ENCODE measurements at places on chromosomes 11 and 22. TPM values are rescaled to one million over a fixed set of nuclear protein-coding genes. Genes with fewer than 3 reads are reported as not detected.

DNA sequence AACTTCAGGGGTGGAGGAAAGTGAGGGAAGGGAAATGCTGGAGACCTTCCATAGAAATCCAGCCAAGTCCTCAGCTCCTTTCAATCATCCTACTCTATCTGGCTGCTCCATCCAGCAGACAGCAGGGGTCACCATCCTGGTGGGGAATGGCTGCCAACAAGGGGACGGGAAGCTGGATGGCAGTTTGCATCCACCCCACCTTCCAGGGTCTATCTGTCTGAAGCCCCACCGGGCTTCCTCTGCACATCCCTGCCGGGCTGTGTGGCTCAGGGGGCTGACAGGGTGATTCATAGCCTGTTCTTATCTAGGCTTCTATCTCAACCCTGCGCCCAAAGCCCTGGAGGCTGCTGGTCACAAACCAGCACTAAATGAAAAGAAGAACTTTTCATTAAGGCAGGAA, 1.1 kb downstream of the SYTL2 start:
- no peak for DNase-seq

GRCh38 chr11:35302398-35302797, 117.0 kb downstream of the SLC1A2 start:
- DNase-seq = no peak

KLHL22 gene
- 10.1 TPM for total RNA-seq

SCGB1C1 gene
- total RNA-seq = not detected

GRCh38 chr22:19133561-19133960, 2.5 kb downstream of the TSSK2 start:
- no peak for DNase-seq

DNA sequence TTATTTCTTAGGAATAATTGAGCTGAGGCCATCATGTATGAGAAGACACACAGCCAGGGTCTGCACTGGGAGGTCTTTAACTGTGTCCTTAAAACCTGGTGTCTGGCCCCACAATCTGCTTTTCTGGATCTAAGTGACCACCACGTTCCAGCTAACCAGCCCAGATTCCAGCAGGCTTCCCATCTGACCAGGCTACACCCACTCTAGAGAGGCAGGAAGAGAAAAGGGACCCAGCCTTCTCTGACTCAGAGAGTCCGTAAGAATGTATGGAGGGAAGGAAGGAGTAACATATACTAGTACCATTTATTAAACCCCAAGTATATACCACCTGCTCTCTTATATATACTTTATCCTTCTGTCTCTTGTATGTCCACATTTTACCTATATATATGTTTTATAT, 80.1 kb downstream of the LDLRAD3 start:
- DNase-seq = no peak

DNA sequence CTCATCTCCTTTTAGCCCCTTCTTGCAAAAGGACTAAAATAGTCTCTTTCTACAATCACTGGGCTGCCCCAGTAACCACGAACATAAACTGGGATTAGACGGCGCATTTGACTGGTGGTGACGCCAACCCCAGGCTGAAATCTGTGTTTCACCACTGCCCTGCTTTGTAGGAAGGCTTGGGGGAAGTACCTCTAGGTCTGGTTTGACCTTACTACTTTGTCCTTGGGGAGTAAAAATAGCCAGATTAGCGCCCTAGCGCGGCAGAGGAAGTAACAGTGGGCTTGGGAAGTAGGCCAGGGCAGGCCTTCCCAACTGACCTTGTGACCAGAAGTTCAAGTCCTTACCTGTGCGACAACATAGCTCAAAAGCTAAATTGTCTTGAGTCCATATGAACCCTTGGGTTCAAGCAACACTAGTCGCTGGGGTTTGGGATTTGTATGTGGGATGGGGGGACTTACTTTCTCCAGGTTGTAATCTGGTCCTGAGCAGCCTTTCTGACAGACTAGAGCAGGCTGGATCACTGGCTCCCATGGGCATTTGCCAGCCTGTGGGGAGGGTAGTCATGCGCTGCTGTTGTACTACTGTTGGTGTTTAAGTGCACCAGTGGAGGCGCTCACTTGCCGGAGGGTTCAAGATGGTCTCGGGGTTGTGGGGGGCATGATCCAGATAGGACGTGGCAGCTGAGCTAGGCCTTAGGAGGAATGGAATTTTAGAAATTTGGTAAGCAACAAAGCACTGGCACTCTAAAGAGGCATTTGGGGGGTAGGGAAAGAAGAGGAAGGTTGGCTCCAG, 953 bp upstream of the PACS1 start:
- DNase-seq = peak; percentile 76

- DNase-seq = peak; percentile 31
Measured at GRCh38 chr11:12397931-12398334, 20.6 kb downstream of the PARVA start.

KRTAP5-11 gene
- total RNA-seq = not detected

OR4D11 gene
- not detected for total RNA-seq

SULT4A1 gene
- not detected for total RNA-seq

TPH1 gene
- 0.52 TPM for total RNA-seq

- DNase-seq = peak; percentile 15
Measured at GRCh38 chr11:28729339-28729738, 621.2 kb downstream of the METTL15 start.

DNA sequence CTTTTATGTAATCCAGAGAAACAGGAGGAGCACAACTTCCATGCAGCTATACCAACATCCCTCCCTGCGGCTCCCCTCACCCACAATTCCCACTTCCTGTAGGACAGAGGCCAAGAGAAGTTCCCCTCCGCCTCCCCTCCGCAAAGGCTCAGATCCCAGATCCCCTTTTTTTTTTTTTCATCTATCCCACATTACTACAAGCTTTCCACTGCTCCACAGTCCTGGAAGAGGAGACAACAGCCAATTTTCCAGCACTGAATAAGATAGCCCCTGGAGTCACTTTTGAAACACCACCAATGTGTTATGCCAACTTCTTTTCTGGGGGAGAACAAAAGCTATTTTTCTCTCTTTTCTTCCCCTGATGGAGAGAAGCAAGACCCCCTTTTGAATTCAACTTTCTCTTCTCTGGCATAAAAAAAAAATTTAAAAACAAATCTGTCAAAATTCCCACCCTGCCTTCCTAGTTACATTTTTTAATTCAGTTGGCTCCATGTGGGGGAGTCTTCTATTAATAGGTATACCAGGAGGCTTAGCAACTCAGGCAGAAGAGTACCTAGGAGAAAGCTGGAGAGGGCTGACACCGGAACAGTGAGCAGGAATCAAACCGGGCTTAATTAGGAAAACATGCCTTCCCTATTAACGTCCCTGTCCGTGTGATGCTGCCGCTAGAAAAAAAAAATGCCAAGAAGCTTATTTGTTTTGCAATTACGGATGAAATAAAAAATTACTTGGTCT, 543.4 kb downstream of the BUD13 start:
- DNase-seq = no peak

DNA sequence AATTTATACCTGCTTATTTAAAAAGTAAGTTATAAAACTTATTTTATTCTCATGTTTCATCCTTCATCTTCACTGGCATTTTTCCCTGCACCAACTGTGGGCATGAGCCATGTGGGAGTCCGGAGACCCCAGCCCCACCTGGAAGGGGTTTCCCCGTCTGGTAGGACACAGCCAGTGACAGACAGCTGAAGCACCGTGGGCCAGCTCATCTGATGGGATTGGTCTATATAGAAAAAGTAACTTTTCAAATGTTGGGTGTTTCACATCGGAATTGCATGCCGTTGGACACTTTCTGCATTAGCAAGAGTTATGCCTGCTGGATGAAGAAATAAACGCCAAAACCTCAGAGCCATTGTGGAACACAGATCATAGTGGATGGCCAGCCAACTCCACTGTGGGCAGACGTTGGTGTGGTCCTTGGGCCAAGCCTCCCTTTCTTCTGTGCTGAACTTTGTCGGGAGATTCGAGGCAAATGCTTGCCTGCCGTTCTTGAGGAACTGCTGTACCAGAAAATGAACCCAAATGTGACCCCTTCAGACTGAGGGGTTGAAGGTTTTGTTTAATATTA, 1329.3 kb downstream of the TBC1D22A start:
- DNase-seq = no peak

DNA sequence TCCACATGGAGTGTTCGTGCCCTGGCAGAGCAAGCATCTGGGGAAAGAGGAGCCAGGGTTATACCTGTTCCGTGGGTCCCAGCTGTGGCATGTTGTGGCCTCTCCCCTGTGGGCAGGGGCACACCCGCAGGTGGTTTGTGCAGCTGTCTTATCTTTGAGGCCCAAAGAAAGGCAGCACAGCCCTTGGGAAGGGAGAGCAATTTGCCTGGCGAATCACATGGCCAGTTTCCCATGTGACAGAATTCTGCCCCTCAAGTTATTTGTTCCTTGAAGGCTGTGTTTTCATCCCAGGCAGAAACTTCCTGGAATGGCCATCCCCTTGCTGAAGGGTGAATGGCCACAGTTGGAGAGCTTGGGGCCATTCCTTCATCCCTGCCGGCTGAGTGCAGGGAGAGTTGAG, 16.4 kb upstream of the COX8A start:
- no peak for DNase-seq

MS4A4E gene
- not detected for total RNA-seq

DNA sequence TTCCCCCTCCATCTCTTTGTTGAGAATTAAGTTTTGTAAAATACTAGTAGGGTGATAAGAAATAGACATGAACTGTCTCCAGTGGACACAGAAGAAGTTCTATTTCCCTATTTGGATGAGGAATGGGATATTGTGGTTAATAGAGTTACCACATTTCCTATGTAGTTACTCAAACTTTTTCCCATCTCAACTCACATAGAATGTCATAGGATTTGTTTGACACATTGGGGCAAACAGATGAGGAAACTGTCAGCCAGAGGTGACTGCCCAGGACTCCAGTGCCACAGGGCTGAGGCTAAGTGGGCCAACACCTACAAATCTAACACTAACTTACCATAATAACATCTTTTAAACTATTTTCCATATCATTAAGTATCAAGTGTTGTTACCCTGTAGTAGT, 58.3 kb downstream of the CCDC83 start:
- no peak for DNase-seq

DNA sequence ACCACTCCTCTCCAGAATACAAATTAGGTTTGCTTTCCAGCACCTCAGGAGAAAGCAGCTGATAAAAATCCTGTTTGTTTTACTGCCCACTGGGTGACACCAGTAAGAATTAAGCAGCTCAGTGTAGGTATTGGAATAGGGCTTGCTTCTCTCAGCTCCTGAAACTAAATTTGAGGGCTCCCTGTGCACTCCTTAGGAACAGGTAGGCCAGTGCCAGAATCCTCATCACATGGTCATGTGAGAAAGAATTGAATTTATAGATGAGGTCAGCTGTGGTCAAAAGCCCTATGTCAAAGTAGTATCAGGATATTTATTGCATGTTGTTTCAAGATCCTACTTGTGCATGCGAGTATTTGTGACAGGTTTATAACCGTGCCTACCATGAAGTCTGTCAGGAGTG, 1.0 kb downstream of the PRSS23 start:
- DNase-seq = no peak

- DNase-seq = no peak
Measured at GRCh38 chr22:44068422-44069191, 44.5 kb downstream of the PARVB start.

GRCh38 chr11:27100534-27100933, 59.9 kb downstream of the BBOX1 start:
- no peak for DNase-seq

DNA sequence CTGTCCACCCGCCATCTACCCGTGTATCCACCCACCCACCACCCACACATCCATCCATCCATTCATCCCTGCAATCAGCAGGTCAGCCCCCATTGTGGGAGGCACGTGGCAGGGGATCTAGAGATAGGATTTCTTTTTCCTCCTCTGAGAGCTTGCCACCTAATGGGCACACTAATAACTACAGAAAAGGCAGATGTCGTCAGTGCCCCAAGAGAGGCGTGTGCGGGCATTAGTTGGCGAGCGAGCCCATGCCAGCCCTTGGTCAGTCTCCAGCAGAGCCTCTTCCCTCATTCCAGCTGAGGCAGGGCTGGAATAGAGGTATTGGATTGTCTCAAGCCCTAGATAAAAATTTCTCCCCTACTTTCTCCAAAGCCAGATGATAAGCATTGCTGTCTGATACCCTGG, 9.7 kb downstream of the USP2 start:
- no peak for DNase-seq

OR2AT4 gene
- under 0.01 TPM for total RNA-seq

SCN2B gene
- total RNA-seq = under 0.01 TPM

KCNK7 gene
- 0.66 TPM for total RNA-seq

DNA sequence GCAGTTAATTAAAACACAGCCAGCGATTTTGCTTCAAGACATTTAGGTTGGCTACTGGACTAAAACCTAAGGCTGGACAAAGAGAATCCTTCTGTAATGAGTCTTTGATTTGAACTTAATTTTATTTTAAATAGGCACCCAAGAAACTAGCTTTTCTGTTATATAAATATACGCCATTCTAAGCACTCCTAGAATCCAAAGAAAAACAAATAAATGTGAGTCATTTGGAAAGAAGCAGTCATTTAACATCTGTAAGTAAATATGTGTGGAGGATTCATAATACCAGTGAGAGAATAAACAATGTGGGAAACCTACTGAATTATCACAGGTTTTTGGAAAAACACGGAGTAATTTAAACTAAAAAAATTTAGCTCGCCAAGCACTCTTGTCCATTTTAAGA, 1.2 kb upstream of the TECTA start:
- DNase-seq = no peak

DNA sequence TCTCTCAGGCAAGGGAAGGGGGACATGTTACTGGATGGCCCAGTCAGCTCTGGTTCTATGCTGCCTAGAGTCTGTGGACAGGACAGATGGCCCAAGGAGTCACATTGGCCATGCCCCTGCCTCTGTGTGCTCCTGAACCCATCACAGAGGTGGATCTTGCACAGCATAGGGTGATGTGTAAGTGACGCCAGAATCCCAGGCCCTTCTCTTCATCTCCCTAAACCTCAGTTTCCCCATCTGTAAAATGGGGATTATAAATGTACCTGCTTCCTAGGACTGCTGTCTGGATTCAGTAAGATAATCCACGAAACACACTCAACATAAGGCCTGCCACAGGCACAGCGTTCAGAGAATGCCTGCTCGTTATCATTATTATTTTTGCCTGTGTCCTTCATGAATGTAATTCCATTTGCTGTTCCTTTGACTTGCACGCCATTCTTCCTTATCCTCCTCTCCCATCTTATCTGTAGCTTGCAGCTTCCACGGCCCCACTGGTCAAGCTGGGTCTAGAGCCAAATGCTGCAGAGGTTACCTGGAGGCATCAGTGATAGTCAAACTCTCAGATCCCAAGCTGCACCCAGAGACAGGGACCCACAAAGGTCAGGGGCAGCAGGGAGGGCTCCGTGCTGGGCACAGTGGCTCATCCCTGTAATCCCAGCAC, 207.0 kb downstream of the MN1 start:
- DNase-seq = no peak

GRCh38 chr11:10639350-10639749, 54.2 kb downstream of the IRAG1 start:
- DNase-seq = no peak

GRCh38 chr11:59865031-59865430, 1.3 kb downstream of the TCN1 start:
- DNase-seq = peak; percentile 19

GRCh38 chr11:115325523-115325922, 178.7 kb downstream of the CADM1 start:
- no peak for DNase-seq
